ENCODE measurements at places on chromosomes 3 and 15.

- no peak for DNase-seq
These were observed 34.9 kb upstream of the MAGI1 start for GRCh38 chr3:66073464-66074141.

GRCh38 chr15:78276064-78276943 is 11.9 kb downstream of the DNAJA4 start:
- DNase-seq, result no peak

- DNase-seq, result no peak
These were observed 156.7 kb downstream of the KLF13 start for GRCh38 chr15:31483053-31483985.

DNA sequence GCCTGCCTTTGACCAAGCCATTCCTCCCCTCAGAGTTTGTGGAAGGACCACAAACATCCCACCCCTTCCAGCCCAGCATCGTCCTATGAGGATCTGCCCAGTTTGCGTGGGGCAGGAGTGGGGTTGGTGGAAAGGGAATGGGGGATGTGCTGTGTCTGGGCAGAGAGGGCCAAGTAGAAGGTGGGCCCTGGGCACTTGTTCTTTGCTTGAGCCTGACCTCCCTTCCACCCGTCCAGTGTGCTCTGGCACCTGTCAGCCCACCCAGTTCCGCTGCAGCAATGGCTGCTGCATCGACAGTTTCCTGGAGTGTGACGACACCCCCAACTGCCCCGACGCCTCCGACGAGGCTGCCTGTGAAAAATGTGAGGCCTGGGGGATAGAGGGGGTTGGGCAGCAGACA is 10.3 kb downstream of the SPINT1 start:
- no peak for DNase-seq

- no peak for DNase-seq
These were observed 170.5 kb downstream of the CTNNB1 start for GRCh38 chr3:41369838-41370237.

GRCh38 chr3:57451150-57451846 is 92.8 kb downstream of the DNAH12 start:
- no peak for DNase-seq

DNA sequence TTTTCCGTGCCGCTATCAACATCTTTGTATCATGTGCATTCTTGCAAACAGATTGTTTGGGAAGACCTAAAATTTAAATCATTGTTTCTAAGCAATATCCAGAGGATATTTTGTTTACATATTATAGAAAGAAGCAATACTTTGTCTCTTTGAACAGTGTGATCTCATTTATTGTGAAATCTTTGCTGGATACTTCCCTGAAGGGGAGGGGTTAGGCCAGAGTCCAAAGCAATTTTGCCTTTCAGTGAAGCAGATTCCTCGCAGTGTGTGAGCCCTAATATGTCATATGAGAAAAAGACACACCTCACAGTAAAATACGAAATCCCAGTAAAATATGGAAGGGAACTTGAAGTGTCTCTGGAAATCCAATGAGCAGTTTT is 158.7 kb upstream of the SLCO3A1 start:
- no peak for DNase-seq

DNA sequence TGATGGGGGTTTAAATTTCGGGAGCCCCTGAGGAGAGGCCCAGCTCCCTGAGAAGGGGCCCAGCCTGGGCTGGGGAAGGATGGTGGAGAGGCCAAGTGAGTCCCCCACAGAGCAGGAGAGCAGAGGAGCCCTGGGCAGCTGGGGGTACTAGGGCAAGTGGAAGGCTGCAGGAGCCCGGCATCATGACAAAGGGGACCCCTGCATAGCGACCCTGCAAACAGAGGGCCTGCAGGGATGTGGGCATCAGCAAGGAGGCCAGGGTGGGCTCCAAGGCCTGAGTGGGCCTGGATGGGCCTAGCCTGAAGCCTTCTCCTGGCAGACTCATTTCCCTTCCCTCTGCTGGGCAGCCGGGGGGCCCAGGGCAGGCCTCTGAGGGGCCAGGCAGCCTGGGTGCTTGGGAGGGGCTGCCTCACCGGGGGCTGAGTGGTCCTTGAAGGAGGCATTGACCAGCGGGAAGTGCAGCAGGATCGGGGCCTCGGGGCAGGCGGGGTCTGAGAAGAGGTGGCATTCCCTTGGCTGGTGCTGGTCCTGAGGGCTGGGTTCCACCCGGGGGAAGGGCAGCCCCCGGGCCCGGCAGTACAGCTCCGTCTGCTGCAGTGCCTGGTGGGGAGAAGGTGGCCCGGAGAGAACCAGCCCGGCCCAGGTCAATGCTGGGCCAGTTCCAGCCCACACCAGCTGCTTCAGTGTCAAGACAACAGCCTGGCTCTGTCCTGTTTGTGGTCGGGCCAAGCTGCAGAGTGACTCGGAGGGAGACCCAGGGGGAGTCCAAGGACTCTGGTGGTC is 24.7 kb downstream of the PLA2G4D start:
- DNase-seq, result no peak

DNA sequence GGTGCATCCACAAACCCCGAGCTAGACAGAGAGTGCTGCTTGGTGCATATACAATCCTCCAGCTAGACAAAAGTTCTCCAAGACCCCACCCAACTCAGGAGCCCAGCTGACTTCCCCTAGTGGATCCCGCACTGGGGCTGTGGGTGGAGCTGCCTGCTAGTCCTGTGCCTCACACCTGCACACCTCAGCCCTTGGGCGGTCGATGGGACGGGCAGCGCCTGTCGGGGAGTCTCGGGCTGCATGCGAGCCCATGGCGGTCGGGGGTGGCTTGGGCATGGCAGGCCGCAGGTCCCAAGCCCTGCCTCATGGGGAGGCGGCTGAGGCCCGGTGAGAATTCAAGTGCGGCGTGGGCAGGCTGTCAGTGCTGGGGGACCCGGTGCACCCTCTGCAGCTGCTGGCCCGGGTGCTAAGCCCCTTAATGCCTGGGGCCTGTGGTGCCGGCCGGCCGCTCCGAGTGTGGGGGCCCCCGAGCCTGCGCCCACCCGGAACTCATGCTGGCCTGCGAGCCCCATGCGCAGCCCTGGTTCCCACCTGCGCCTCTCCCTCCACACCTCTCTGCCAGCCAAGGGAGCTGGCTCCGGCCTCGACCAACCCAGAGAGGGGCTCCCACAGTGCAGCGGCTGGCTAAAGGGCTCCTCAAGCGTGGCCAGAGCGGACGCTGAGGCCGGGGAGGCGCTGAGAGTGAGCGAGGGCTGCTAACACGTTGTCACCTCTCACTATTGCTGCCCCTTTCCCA is 31.0 kb downstream of the ZNF589 start:
- no peak for DNase-seq

- no peak for DNase-seq
These were observed 221.3 kb upstream of the CDIN1 start for GRCh38 chr15:36358094-36358493.

GRCh38 chr3:99402755-99403154 is 235.6 kb upstream of the COL8A1 start:
- DNase-seq, result no peak

GRCh38 chr3:147930232-147930807 is 521.2 kb downstream of the ZIC1 start:
- no peak for DNase-seq

GRCh38 chr3:45819543-45819942 is 22.4 kb downstream of the LZTFL1 start:
- DNase-seq, result no peak

- DNase-seq, result no peak
These were observed 1.1 kb downstream of the RBSN start for GRCh38 chr3:15097891-15098290.

- no peak for DNase-seq
These were observed 181.3 kb downstream of the RORA start for GRCh38 chr15:61047783-61048182.

DNA sequence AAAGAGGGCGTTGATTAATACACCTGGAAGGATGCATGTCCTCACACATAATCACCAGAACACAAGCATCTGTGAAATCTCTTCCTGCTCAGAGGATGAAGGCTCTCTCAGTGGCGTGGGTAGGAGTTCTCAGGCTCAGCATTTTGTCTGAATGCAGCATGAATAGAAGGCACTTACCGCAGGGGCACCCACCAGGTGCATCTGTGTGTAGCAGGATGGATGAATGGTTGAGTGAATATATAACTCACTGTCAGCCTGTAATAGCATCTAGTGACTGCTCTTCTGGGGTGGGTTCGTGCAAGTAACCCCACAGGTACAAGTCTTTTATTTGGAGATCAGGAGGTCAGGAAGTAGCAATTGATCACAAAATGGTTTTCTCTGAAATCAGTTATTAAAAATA is 143.0 kb downstream of the SQOR start:
- no peak for DNase-seq

DNA sequence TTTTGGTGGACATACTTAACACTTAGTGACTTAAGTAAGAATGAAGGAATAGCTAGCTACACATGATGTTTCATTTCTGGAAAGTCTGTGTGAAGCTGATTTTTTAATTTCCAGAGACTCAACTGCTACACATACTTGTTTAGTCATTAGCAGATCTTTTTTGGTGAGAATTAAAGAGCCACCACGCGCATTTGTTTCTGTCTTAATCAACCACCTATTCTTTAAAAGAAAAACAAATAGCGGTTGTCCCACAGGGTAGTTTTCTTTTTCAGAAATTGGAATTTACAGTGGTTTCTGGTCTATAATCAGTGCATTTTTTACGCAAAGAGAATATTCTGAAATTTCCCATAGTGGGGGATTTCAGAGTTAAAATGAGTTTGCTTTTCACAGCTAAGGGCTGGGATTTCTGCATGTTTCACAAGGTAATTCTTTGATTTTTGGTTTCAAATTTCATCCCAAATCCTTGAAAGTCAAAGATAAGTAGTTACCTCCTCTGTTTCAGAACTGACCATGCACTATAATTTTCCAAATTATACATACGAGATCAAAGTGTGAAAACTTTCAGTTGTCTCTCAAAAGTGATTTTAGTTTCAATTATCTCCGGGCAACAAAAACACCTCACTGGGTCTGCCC is 631.0 kb upstream of the GRM7 start:
- DNase-seq, result no peak

GRCh38 chr3:33786565-33787327 is 11.7 kb upstream of the PDCD6IP start:
- no peak for DNase-seq

GRCh38 chr15:74376825-74377581 is 9.6 kb upstream of the CYP11A1 start:
- DNase-seq, result no peak

Data from GM12891 (cell line).